ENCODE measurements at places on chromosomes 13 and 19.

DNA sequence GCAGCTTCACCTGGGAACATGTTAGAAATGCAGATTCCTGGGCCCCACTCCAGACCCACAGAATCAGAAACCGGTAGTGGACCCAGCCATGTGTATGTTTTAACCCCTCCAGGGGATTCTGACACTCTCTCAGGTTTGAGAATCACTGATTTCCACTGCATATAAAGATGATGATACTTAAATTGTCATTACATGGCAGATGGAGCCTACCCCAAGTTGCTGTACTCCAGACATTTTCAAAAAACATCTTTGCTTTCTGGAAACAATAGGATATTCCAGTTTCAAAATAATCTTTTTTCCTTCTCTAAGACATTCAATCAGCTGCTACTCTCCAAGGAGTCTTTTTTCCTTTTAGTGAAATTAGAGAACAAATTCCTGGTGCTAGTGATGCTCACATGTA lies 48.6 kb upstream of the RGCC start:
- DNase-seq: no peak

- DNase-seq: no peak
These were observed 9.3 kb downstream of the ZNF787 start for GRCh38 chr19:56111601-56112312.

DNA sequence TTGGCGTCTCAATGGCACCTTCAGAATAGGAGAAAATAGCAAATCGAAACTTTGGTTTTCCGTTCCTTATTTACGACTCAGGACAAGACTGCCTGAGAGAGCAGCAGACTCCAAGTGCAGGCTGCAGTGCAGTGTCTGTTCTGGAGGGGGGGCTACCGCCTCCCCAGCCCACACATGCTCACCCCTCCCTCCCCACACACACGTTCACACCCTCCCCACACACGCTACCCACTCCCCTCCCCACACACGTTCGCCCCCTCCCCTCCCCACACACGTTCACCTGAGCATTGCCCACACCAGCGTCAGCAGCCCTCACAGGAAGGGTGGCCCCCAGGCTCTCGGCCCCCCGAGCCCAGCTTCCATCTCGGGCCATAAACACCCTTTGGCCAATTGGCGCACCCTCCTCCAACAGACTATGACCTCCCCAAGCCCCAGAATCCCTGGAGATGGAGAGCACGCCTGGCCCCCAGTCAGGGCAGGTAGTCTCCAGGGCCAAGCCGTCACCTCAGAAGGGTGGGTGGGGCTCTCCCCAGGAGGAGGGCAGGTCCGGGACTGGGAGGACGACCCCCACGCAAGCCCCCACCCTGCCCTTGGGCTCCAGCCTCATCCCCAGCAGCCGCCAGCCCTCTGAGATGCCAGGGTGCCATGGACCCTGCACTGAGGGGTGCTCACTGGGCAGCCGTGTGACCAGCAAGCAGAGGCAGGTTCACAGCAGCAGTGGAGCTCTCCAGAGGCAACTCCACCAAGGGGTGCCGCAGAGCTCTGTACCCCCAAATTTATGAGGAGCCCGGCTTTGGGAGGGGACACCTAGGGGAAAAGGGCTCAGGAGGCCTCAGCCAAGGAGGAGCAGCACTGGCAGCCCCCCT lies 27.5 kb downstream of the RASA3 start:
- DNase-seq: no peak

DNA sequence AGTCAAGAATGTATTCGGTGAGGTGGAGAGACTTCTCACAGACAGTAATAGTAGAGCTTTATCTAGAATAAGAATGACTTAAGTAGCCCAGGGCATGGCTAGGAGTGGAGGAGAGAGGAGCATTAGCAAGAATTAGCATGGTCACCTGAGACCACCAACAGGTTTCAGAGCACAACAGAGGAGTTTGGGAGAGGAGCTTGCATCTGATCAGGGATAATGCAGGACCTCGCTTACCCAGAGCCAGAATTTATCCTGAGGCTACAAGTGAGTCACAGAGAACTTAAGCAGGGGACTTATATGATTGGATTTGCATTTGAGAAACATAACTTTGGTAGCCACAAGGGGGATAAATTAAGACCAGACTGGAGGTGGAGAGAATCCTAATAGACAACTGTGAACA lies 102.1 kb upstream of the FNDC3A start:
- DNase-seq: no peak

DNA sequence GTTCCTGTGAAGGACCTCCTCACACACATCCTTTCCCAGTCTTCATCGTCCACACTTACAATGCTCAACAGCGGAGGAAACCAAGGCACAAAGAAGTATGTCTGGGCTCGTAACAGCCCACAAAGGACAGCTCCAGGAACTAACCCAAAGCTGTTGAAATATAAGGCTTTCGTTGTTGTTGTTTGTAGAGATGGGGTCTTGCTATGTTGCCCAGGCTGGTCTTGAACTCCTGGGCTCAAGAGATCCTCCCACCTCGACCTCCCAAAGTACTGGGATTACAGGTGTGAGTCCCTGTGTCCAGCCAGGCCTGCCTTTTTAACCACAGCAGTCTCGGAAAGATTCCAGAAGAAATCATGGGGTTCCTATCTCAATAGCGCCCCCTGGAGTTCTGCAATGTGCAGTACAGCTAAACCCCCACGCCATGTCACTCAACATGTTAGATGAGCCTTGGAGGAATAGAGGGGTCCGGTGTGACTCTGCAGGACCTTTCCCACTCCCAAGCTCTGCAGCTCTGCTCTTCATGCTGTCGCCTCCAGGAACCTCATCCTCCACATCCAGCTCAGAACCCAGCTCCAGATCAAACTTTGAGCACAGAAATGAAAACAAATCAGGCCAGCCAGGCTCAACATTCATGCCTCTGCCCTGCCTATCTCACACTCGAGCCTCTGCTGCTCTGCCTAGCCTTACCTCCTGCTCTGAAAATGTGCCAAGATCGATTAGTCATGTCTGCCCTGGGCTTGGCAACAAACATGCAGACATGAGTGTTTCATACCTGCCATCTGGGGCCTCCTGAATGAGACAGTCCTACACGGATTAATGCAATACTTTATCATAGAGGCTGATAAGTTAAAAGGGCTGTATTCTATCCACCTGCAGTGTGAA lies 7.5 kb downstream of the PLA2G4C start:
- no peak for DNase-seq

- DNase-seq: peak; percentile 76
These were observed 4.4 kb upstream of the ZNF681 start for GRCh38 chr19:23762884-23763711.

DNA sequence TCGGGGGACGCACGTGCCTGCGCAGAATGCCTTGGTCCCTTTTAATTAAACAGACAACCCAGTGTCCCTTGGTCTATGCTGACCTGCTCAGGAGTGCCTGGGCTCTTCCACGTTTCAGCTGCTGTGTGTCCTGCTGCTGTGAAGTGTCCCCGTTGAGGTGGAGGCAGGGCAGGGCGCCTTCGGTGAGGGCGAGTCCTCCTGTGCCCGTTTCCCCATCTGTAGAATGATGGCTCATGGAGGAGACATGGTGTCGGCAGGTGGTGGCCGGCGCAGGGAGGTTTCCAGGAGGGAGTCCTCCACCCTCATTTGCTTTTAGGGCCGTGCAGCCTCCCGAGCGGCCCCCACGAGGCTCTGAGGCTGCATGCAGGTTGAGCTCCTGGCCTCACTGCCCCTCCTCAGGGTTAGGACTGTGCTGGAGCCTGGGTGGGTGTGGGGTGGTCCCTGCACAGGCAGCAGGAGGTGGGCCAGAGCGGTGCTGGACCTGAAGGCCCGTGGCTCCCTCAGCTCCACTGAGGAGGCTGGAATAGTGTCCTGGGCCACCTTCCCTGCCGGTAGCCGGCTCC lies 8.8 kb downstream of the STK11 start:
- no peak for DNase-seq

DNA sequence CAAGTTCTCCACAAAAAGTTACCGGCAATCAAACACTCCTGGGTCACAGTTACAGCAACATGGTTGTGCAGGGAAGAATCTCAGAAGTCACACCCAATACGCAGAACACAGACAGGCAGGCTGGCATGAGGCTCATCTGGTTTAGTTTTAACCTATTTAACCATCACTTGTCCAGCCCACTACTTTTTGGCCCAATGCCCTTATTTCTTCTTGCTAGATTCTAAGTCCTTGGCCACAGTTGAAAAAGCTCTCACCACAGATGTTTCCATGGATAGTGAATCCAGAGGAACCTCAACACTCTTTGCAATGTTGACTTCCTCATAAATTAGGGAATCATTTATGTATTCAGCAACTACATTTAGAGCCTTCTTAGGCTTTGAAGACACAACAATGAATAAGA lies 50.7 kb upstream of the FNDC3A start:
- no peak for DNase-seq

DNA sequence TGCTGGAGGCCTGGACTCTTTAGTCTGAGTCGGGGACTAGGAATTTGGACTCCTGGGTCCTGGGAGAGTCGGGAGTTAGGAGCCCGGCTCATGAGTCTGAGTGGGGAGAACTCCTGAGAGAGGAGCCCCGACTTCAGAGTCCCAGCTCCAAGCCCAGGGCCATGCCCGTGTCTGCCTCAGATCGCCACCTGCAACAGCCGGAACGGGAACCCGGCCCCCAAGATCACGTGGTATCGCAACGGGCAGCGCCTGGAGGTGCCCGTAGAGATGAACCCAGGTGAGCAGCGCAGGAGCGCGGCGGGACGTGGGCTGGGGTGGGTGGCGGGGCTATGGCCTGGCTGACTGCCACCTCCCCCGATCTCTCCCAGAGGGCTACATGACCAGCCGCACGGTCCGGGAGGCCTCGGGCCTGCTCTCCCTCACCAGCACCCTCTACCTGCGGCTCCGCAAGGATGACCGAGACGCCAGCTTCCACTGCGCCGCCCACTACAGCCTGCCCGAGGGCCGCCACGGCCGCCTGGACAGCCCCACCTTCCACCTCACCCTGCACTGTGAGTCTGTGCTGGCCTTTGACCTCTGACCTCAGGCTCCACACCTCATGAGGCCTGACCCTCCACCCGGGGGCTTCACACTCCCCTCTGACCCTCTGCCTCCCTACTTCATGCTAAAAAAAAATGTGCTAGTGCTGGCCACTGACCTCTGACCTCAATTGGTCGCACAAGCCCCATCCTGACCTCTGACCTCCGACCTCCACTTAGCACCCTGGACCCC lies 4.4 kb downstream of the BCAM start:
- DNase-seq: no peak

- DNase-seq: no peak
These were observed 271.4 kb downstream of the NALCN start for GRCh38 chr13:101144808-101145419.

DNA sequence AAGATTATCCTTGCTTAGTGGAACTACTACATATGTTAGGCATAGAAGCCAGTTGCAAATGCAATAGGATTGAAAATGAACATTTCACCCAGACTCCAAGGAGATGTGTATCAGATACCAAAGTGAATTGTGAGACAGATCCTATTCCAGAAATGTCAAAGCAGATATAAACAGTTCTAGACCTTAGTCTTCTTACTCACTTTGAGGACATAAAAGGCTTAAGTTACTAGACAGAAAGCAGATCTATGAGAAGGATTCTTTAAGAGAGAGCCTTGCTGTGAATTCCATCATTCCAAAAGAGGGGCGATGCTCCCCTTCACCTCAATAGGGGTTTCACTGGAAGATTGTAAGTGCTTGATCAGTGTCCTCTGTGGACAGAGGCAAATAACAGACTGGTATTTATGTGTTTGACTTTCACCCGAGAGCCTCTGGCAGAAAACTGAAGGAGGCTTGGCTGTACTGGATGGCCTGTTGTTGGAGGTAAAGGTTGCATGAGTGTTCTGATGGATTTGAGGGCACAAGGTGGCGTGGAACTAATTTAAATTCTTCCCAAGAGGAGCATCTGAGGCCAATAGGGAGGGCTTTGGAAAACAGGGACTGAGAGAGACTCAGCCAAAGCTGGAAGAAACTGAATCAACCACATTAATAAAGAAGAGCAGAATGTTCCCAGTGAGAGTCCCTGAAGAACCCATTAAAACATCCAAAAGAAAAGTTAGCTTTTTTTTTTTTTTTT lies 194.8 kb downstream of the DCLK1 start:
- no peak for DNase-seq

GRCh38 chr13:37686501-37686900 lies 87.9 kb upstream of the POSTN start:
- DNase-seq: no peak

- no peak for DNase-seq
These were observed 207.6 kb downstream of the DACH1 start for GRCh38 chr13:71659404-71659803.

GRCh38 chr19:45070861-45071544 lies 5.3 kb downstream of the ZNF296 start:
- no peak for DNase-seq

GRCh38 chr13:95805921-95806320 lies 129.0 kb downstream of the DNAJC3 start:
- DNase-seq: no peak

GRCh38 chr19:42207767-42208271 lies 9.7 kb downstream of the DEDD2 start:
- DNase-seq: peak; percentile 18

- DNase-seq: no peak
These were observed 880.6 kb downstream of the UQCRFS1 start for GRCh38 chr19:28332351-28332750.

GRCh38 chr19:12867120-12868099 lies 13.8 kb downstream of the DNASE2 start:
- DNase-seq: peak; percentile 29

DNA sequence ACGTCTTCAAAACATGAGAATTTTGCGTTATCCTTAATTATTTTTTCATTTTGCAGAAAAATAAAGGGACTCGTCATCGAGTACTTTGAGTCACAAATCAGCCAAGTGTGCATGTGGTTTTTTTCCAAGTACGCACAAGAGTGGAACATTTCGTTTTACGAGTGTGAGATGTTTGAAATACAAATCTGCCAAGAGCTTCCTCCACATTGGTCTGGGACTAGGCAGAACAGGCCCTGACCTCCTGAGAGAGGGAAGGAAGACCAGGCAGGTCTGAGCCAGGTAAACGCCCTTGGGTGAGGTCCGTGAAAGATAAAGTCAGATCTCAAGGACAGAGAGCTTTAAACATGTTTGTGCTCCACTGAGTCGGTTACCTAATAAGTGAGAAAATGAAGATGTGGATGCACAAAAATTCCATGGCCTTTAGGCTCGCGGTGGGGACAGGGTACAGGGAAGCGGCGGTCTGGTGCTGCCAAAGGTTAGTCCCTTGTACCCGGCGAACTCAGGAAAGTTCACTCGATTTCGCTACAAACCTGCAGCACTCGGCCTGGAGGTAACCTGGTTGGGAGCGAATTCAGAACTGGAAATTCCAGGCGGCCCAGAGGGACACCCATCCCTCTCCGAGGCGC lies 473 bp upstream of the ITM2B start:
- no peak for DNase-seq

GRCh38 chr19:35931874-35932202 lies 4.3 kb upstream of the LRFN3 start:
- no peak for DNase-seq
